CD4-positive, alpha-beta T cell treated with Interleukin-4 for 4 hours (primary cell): ENCODE measurements at places on chromosomes 4 and X.
A peak's percentile ranks its signal among the peaks of the same experiment; 100 is the strongest.

DNA sequence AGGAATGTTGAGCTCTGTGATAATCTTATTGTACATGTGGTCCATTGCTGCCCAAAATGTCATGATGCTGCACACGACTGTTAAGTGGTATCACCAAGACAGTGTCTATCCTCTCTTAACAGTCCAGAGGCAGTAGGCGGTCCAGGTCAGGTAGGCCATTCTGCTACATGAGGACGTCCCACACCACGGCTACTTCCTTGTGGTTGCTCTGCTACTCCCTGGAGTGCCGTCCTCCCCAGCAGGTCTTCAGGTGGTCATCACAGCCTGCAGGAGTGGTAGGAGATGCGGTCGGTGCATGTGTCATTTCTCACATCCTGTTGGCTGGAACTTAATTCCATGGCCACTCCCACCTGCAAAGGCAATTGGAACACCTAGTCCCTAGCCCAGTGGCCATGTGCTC, 11.5 kb upstream of the STK32B start:
- no peak for DNase-seq

DNA sequence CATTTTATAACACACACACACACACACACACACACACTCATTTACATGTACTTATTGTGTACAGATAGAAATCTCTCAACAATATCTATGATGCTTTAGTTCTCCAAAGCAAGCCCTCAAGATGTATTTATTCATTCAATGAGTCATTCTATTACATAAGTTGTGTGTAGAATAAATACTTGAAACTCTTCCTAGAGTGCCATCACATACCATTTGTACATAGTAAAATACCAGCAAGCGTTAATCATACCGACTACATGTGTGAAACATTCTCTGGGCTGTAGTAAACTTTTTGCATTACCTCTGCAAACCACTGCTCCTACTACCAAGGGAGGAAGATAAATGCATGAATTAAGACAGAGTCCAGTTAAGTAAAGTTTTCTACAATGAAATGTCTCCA, 70.9 kb downstream of the EPHA5 start:
- DNase-seq: no peak

- DNase-seq: peak; percentile 13
Measured at GRCh38 chr4:73704314-73705055, 35.9 kb upstream of the CXCL8 start.

- no peak for DNase-seq
Measured at GRCh38 chr4:73419106-73420038, 15.3 kb downstream of the ALB start.

DNA sequence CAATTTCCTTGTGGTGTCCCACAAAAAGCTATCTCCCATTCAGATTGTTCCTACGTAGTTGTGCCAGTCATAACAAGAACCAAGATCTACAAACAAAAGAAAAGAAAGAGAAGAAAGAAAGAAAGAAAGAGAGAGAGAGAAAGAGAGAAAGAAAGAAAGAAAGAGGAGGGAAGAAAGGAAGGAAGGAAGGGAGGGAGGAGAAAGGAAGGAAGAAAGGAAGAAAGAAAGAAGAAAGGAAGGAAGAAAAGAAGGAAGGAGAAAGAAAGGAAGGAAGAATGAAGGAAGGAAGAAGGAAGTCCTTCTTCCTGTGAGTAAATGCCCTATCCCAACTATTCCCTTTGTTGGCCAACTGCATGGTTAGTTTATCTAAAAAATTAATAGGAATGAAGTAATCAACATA, 366.0 kb downstream of the DHRSX start:
- DNase-seq: no peak

GRCh38 chr4:42412251-42412650, 15.0 kb downstream of the SHISA3 start:
- DNase-seq: no peak

GRCh38 chr4:85370400-85371032, 104.4 kb upstream of the ARHGAP24 start:
- DNase-seq: no peak

GRCh38 chr4:20087522-20087911, 164.2 kb upstream of the SLIT2 start:
- DNase-seq: no peak

DNA sequence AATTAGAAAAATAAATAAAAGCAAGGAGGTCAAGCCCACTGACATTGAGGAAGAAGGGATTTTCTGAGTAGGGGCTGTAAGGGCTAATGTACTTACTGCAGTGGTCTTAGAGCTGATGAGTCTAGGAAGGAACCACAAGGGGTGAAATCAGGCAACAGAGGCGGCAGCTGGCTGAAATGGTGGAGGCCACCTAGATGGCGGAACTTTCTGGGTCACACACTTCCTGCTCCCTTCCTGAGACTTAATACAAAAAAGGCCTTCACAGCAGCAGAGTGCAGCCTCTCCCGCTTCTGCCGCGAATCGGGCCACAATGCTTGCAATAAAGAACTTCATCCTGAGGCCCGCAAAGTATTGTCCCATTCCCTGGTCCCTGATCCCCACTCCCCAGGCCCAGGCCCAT, 15.4 kb downstream of the SNX12 start:
- no peak for DNase-seq

- DNase-seq: no peak
Measured at GRCh38 chr4:16715482-16715881, 183.0 kb downstream of the LDB2 start.
